ENCODE measurements at places on chromosomes 1 and 21.

- no peak for DNase-seq
- H3K27me3 ChIP-seq, result no peaks in the 10 kb centered on the region
- peaks cover 8% of the 10 kb centered on the region for H3K4me1 ChIP-seq
- no peak overlapping the region for H3K4me3 ChIP-seq
- no peak overlapping the region for H3K27ac ChIP-seq
These were observed 523.4 kb downstream of the PTBP2 start for GRCh38 chr1:97245026-97245425.

- H3K4me1 ChIP-seq, result no peaks in the 10 kb centered on the region
- no peaks in the 10 kb centered on the region for H3K36me3 ChIP-seq
- no peak overlapping the region for H3K27ac ChIP-seq
- DNase-seq, result no peak
- no peaks in the 10 kb centered on the region for H3K27me3 ChIP-seq
These were observed 344.1 kb upstream of the GREM2 start for GRCh38 chr1:240956020-240956419.

DNA sequence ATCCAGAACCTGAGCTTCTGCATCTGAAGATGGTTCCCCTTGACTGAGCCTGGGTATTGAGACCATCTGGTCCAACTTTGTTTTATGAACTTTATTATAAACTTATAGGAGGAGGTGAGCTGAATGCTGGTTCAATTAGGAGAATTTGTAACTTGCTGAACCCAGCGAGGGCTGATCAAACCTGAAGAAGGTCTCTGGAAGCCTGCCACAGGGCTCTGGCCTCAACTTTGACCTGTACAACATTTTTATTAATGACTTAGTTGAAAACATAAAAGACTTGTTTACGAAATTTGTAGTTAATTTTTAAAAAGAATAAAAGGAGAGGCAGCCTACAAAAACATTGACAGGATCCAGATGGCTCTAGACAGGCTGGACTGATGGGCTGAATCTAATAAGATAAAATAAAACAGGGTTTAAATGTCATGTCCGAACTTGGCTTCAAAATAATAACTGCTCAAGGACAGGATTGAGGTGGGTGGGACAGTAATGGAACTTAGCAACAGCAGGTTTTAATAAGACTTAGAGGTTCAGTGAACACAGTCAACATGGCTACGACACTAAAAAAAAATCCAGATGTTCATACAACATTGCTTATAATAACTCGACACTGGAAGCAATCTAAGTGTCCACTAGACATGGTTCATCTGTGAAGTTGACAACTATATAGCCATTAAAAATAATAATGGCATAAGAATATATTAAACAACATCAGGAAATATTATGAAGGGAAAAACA, 53.4 kb upstream of the GJB5 start:
- peaks cover 27% of the 10 kb centered on the region for H3K27me3 ChIP-seq
- no peaks in the 10 kb centered on the region for H3K36me3 ChIP-seq
- H3K4me1 ChIP-seq, result no peaks in the 10 kb centered on the region
- H3K27ac ChIP-seq, result no peak overlapping the region
- H3K4me3 ChIP-seq, result no peak overlapping the region

DNA sequence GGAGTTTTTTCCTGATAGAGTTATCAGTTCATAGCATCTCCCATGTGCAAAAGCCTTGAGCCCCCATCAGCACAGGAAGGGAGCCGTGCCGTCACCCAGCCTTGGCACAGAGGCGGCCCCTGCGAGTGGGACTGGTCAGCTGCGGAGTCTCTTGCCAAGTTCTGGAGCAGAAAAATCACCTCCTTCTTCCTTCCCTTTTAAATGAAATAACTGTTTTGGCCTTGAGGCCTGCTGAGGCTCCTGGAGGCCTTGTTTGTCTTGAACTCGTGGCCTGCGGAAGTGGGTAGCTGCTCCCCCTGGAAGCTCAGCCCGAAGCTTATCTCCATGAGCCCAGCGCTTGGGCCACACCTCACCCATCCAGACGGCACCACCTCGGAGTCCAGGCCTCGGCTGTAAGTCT, 145.7 kb upstream of the TMEM51 start:
- H3K27ac ChIP-seq, result no peak overlapping the region
- no peak for DNase-seq
- H3K27me3 ChIP-seq, result no peaks in the 10 kb centered on the region
- no peaks in the 10 kb centered on the region for H3K36me3 ChIP-seq
- H3K4me1 ChIP-seq, result no peaks in the 10 kb centered on the region

DNA sequence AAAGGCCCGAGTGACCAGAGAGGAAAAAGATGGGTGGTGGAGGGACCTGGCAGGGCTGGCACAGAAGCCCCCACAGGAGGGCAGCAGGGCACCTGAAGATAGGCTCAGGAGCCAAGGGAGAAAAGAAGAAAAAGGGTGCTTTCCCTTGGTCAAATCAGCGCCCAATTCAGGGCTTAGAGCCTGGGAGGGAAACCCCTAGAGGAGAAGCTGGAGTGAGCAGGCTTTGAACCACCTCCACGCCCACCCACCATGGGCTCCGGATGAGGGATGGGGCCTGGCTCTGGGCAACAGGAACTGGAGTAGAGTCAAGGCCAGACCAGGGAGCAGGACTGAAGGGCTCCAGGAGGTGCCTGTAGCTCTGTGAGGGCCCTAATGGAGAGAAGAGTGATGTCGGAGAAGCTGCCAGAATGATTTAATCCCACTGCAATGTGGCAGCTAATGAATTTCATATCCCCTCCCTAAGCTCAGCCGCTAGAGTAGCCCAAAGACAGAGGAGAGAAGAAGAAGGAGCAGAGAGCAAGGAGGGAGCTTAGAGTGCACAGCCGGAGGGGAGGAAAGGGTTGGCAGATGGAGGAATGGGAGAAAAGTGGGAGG, 12.0 kb upstream of the PRELP start:
- DNase-seq, result peak; percentile 77
- H3K4me3 ChIP-seq, result peak overlapping the region; percentile 25
- no peaks in the 10 kb centered on the region for H3K36me3 ChIP-seq
- H3K27ac ChIP-seq, result peak overlapping the region; percentile 91
- no peaks in the 10 kb centered on the region for H3K27me3 ChIP-seq
- H3K4me1 ChIP-seq, result peaks cover 43% of the 10 kb centered on the region

GRCh38 chr1:203505526-203506204, 11.7 kb downstream of the OPTC start:
- no peak overlapping the region for H3K4me3 ChIP-seq
- DNase-seq, result peak; percentile 23
- no peak overlapping the region for H3K27ac ChIP-seq
- peaks cover 16% of the 10 kb centered on the region for H3K4me1 ChIP-seq
- no peaks in the 10 kb centered on the region for H3K27me3 ChIP-seq

Measured in GM23248 (cell line).